ENCODE measurements at places on chromosomes 6 and 20.

DNA sequence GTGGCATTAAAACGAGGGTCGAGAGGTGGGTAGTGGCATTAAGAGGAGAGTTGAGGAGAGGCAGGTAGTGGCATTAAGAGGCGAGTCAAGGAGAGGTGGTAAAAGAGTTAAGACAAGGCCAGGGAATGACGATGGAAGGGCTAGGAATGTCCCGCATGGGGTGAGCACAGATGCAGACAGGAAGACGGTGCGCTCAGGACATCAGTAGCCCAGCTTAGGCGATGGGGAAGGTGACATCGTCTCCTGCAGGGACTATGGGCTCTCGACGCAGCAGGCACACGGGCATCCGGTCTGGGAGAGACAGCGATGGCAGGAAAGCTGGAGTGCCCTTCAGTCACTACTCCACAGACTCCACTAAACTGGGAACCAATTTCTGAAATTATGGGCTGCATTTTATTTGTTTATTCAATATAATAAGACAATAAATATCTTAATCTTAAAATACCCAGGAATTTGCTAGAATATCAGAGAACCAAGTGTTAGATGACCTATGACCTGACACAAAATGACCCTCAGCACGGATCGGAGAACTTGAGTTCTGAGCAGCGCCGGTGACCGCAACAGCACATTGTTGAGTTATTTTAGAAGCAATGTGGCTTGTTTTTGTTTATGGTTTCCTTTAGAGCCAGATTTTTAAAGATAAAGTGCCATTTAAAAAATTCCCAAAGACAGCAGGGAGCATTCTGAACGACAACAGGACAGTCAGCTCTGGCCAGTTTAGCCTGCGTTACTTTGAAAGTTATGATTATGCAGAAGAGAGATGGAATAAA is 177.7 kb downstream of the SMOC2 start:
- no peak for DNase-seq

DNA sequence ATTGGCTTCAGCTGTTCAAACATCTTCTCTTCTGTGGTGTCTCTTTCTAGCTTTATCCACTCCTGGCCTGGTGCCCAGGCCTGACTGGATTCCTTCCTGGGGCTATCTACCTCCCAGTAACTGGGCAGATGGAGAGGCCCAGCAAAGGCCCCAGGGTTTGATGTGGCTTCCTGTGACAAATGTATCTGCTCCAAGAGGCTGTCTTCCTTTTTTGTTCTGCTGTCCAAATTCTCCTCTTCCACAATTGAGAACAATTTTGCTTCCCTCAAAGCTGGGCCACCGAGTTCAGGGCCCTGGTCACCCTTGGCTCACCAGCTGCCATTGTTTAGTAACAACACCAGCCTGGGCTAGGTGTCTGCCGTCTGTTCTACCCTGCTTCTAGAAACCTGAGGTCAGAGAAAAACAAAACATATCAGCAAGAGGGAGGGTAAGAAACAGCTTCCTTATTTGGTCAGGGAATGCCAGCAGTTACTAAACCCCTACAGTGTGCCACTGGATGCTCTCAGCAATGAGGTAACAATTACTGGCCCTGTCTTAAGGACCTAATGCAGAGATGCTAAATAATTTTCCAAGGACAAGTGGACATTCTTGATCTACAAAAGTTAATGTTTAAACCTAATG is 3.9 kb downstream of the ZFP57 start:
- no peak for DNase-seq

DNA sequence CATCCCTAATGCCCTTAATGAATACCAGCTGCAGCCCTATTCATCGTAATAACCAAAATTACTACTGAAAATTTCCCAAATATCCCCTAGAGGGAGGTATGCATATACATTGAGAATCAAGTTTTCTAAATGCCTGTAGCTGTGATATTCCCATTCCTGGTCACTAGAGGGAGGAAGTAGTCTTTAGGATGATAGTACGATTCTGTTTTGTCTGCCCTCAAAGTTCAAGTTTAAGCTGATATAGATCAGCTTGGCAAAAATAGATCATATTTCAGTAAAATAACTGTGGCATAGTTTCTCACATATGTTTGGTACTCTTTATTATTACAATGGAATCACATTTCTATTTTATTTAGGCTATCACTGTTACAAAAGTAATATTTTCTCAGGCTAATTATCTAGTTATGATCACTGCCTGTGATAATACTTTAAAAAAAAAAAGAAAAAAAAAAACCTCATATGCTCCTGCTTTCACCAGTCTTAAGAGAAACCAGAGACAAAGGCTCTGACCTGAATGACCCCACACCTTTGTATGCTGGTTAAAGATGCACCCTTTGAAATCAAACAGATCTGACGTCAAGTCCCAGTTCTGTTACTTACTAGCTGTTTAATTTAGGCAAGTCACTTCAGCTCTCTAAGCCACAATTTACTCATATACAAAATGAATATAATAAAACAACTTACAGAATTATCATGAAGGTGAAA is 11.0 kb downstream of the TSPYL1 start:
- peak; percentile 70 for DNase-seq

DNA sequence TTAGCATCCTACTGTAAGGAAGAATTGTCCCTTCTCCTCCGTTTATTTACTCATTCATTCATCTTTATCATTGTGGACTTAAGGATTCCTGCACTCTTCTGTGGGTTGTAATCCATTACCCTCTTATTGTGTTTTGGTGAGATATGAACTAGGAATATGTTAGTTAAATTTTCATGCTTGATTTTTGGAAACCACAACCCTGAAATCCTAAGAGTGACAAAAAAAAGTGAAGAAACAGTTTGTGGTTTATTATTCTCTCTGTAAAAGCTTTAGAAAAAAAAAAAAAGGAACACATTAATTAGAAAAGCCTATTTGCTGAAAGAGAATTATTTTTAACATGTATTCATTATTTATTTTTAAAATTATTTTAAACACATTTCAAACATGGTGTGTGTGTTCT is 36.7 kb upstream of the INSM1 start:
- no peak for DNase-seq

GRCh38 chr6:170291271-170292110 is 613 bp upstream of the DLL1 start:
- DNase-seq, result no peak

- no peak for DNase-seq
These were observed 147.4 kb upstream of the BEND6 start for GRCh38 chr6:56807326-56807988.

DNA sequence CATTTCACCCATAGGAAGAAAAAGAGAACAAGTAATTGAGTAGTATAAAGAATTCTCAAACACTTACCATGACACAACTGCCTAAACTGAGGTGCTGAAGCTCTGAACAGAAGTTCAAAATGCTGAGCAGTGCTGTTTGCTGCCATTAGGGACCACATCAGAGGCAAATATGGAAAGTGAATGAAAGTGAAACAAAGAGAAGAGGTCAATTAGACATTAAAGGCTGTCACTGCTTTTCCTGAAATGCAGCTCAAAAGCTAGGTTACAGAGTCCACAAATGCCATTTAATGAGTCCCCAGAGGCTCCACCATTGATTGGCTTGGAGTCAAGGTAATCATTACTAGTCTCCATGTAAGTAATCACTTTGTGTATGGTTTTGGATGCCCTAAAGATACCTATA is 46.1 kb downstream of the POU3F2 start:
- peak; percentile 17 for DNase-seq

DNA sequence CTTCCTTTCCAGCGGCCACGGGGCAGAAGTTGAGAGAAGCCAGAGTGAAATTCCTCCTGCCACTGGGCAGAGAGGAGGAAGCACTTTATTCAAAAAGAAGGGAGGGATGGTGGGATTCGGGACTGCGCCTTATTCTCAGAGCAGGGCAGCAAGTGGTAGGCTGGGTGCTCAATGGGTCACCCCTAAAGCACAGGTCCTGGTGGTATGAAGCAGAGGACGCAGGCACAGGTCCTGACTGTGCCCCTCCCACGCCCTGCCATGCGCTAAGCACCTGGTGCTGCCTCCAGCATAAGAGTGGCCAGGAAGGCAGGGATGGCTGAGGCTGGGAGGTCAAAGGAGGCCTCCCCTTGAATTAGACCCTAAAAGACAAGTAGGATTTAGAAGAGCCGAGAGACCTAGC is 4.9 kb upstream of the GRM4 start:
- no peak for DNase-seq

DNA sequence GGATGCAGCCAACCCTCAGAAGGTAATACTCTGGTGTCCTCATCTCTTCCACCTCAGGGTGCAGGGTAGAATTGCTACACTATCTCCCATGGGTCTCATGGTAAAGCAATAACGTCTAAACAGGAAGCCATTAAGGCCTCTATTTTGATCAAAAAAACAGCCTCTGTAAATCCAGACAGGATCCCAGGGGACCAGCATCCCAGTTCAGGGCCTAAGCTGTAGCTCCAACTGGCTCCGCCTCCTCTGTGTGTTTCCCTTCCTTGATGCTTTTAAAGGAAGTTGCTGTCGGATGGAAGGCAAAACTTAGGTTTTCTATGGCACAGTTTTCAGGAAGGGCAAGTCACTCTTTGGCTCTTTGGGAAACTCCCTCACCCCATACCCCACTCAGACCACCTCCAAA is 222.0 kb downstream of the MAFB start:
- no peak for DNase-seq

DNA sequence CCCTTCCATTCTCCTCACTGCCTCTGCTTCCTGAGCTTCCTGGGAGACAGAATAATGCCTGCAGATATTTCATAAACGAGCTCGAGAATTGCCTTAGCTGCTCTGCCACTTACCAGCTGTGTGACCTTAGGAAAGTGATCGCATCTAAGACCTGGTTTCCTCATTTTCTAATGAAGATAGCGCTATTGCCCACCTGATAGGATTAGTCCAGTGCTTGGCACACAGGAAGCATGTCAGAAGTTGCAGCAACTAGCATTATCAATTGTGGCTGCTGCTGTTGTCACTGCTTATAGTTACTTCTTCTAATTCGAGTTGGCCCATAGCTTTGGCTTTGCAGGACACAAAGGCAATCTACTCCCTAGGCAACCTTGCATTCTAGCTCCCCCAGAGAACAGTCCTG is 305.5 kb upstream of the SGK1 start:
- DNase-seq, result no peak

- no peak for DNase-seq
These were observed 38.5 kb upstream of the TASP1 start for GRCh38 chr20:13677241-13677640.

- DNase-seq, result no peak
These were observed 453.4 kb upstream of the SPTLC3 start for GRCh38 chr20:12555369-12555768.

DNA sequence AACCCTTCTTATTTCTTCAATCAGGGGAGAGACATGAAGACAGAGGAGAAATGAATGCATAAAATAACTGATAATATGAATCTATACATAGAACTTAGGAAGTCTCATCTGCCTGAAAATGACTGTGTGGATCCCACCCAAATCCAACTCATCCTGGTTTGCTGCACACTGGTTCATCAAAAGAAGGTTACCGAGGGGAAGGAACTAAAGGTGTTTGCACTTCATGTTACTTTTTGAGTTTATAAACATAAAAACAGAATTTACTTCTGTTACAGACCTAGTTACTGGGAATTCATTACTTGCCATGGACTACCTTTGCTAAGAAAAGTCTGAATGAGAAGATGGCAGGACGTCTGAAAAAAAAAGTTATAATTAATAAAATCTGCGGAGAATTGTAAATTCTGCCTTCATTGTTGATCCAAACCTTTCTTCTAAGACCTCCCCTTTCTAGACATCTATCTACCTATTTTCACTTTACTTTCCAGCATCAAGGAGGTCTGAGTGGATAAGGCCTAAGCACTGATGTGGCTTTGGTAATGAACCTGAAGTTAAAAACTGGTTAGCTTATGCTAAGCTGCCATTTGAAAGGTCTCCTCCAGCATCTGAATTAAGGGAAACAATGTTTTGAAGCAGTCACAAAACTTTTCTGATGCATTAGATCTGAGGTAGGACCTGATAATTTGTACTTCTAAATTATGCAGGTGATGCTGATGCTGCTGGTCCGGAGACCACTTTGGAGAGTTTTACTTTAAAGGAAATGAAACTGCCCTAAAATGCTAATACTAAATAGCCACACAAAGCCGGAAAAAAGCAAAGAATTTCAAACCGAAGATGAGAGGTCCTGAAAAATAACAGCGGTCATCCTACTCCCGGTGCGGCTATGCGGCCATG is 84.0 kb downstream of the HFE start:
- DNase-seq, result no peak

- no peak for DNase-seq
These were observed 26.7 kb downstream of the TRERF1 start for GRCh38 chr6:42424906-42425474.

- no peak for DNase-seq
These were observed 148.3 kb upstream of the STXBP5 start for GRCh38 chr6:147055821-147056392.

DNA sequence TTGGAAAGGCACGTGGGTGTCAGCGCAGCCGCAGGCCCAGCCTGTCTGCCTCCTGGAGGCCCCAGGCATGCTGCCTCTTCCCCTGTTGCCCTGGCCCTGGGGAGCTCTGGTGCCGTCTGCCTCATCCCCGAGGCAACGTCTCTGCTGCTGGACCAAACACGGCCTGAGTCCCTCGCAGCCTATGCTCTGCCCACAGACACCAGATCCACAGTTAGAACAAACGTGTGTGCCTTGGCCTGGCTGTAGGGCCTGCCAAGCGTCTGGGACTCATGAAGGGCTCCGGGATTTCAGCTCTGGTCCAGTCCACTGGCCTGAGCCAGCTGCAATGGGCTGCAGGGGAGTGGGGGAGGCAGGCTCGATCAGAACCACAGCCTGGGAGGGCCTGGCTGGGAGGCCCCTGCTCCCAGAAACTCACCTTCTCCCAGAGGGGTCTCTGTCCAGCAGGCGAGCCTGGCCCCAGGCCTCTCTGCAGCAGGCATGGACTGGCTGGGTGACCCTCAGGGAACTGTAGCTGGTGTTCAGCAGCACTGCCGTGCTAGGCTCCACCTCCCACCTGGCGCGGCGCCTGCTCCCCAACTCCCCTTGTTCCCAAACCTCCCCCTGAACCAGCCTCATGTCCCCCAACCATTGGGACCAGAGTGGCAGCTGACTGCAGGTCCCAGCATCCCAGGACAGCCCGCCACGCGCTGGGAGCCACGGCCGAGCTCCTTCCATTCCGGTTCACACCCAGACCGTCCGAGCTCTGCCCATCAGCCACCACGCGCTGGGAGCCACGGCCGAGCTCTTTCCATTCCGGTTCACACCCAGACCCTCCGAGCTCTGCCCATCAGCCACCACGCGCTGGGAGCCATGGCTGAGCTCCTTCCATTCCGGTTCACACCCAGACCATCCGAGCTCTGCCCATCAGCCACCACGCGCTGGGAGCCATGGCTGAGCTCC is 197.0 kb downstream of the DLL1 start:
- no peak for DNase-seq
